ENCODE measurements at places on chromosomes 6 and 20. TPM values are rescaled to one million over a fixed set of nuclear protein-coding genes. Genes with fewer than 3 reads are reported as not detected.
A peak's percentile ranks its signal among the peaks of the same experiment; 100 is the strongest.

PI16 gene
- not detected for total RNA-seq

DNA sequence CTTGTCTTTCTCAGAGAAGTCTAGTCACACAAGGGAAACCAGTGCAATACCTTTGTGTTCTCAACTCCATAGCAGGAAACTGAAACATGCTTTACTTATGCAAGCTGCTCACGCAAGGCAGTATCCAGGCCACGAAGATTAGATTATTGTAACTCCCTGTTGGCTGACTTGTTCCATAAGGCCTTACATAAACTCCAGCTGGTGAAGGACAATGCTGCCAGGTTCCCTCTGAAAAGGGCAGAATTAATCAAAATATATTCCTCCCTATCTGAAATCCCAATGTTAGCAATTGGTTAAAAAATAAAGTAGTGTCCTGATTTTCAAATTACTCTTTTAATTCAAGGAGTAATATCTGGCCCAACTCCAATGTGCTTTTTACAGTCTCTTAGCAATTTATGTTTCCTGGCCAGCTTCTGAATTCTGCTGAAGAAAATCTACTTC lies 966.6 kb downstream of the HACE1 start:
- DNase-seq = peak; percentile 90

- no peak for DNase-seq
These were observed 2.5 kb upstream of the PNLDC1 start for GRCh38 chr6:159797554-159797953.

OGFRL1 gene
- total RNA-seq = 0.07 TPM

DNA sequence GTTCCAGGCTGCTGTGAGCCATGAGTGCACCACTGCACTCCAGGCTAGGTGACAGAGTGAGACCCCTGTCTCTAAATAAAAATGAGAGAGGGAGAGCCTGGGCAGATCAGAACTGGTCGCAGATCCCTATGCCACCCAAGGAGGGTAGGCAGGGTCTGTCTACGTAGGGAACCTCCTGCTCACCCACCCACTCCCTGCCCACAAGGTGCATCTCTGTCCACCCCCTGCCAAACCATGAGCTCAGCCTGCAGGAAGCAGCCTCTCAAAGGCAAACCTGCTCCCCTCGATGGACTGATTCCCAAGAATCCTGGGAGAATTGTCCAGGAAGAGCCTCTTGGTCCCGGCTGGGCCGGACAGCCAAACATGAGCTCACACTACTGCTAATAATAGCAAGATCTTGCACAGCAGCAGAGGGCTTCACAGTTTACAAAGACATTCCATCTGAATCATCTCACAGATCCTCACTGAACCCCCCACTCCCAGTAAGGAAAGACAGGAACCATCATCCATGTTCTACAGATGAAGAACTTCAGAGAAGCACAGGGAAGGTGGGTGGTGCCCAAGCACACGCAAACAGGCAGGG lies 27.8 kb upstream of the TLDC2 start:
- peak; percentile 72 for DNase-seq

DNA sequence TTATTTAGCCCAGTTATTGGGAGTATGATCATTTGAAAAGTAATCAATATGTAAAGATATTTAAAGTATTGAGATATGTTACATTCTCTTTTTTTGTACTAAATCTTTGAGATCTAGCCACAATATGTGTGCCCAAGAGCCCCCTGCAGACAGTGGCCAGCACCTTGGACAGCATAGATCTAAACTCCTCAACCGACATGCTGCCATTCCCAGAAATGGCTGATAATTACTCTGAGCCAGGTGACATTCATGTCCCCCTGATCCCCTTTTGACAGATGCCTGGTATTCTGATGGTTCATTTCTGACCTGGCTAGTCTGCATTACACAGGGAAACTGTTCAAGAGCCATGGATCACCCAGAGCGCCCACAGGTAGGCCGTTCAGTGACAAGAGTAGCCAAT lies 177.1 kb downstream of the ZDHHC14 start:
- DNase-seq = no peak

- no peak for DNase-seq
These were observed 112.4 kb upstream of the SALL4 start for GRCh38 chr20:51914758-51915157.

DNA sequence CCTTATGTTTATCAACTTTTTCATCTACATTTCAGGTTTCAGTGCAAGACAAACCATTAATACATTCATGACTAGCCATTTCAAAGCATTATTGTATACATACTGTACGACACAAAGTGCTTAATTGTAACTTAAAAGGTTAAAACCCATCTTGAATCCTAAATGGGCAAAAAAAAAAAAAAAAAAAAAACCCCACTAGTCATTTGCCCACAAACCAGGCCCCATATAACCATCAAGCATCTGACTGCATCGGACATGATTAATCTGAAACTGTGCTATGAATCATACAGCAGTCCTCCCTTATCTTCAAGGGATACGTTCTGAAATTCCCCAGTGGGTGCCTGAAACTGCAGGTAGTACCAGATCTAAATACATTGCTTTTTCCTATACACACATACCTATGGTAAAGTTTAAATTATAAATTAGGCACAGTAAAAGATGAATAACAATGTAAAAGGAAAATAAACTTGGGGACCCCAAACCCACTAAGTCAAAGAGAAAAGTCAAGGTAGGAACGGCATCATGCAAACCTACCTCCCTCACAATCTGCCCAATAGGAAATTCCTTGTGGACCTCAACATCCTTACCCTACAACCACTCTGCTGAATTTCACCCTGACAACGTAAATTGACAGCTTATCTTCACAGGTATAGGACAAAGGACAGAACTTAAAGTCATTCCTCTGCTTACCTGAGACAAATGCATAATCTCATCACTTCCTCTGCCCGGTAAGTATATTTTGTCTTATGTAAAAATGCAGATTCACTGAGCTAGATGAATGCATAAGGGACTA lies 14.3 kb downstream of the B4GALT5 start:
- DNase-seq = no peak

DNA sequence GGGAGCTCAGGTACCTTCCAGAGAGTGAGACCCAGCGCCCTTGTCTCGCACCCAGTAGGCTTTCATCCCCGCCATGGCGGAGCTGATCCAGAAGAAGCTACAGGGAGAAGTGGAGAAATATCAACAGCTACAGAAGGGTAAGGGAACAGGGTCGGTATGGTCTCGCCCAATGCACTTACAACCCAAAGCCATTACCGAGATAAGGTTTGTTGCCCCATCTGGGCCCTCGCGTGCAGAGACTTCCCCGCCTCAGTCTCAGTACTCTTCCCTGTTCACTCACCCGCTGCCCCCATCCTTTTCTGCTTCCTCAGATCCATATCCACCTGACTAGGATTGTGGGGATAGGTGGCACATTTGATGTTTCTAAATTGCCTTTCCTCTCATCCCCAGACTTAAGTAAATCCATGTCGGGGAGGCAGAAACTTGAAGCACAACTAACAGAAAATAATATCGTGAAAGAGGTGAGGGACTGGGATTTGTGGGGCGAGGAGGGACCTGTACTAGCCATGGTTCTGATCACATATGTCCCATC lies 449 bp downstream of the PFDN6 start:
- DNase-seq = no peak

PLA2G7 gene
- not detected for total RNA-seq

Measured in G401 (cell line).